ENCODE measurements at places on chromosomes 11 and 22. TPM values are rescaled to one million over a fixed set of nuclear protein-coding genes. Genes with fewer than 3 reads are reported as not detected.

Gene C22orf23
- 0.16 TPM for total RNA-seq

Gene SUSD2
- total RNA-seq = 0.93 TPM

DNA sequence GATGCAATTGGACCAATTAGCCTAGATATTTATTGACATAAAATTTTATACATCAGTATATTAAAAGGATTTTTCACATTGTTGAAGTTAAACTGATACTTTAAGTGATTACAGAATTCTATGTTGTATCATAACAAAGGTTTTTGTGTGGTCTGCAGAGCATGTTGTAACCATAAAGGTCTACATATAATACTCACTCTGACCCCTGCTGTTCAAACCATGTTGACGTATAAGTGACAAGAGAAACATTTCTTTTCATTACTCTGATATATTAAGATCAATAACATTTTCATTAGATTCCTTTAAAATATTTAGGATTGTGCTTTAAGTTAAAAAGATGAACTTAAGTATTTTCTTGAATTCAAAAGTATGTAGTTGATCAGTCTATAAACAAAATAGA lies 63.9 kb downstream of the GAS2 start:
- no peaks in the 10 kb centered on the region for H3K36me3 ChIP-seq
- no peaks in the 10 kb centered on the region for H3K4me1 ChIP-seq
- H3K27me3 ChIP-seq = no peaks in the 10 kb centered on the region
- no peak overlapping the region for H3K27ac ChIP-seq

DNA sequence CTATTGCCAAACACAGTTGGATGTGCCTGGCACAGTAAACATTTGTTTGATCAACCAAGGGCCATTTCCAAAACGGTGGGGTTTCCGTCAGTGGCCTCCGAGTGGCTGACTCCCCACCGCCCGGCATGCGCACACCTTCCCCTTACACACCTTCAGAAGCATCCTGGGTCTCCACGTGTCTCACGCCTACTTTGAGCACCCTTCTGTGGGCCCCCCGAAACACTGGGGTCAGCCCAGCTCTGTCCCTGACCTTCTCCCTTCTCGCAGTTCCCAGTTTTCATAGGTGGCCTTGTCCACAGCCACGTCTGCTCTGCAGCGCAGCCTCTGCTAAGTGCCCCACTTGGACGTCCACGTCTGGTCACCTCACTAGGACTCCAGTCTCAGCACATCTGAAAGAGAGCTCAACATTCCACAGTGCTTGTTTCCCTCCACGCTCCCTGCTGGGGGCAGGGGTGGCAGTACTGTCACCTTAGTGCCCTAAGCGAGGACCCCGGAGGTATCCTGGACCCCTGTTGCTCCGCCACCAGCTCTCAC lies 13.2 kb upstream of the SHANK2 start:
- no peak for DNase-seq
- no peaks in the 10 kb centered on the region for H3K36me3 ChIP-seq
- no peaks in the 10 kb centered on the region for H3K4me1 ChIP-seq
- H3K27ac ChIP-seq = no peak overlapping the region
- no peak overlapping the region for H3K4me3 ChIP-seq

DNA sequence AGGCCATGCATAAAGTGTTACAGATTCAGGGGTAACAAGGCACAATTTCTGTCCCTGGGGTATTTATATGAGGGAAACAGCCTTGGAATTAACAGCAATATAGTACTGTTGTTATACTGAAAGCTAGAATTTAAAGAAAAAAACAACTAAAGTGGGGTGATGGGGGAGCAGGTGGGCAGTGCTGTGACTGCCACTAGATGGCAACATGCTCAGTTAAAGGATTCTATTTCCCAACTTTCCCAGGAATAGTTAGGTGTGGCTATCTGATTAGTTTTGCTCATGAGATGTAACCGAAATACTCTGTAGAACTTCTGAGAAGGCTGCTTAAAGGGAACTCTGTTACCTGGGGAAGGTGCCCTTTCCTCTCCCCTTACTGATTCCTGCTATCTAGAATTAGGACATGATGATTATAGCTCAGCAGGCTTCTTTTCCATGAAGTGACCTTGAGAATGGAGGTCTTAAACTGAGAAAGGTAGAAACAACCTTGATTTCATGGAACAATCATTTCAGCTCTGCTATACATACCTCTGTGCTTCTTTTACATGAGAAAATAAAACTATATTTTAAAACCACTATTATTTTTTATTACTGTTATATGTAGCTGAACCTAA lies 102.6 kb downstream of the RELT start:
- no peak overlapping the region for H3K4me3 ChIP-seq
- peaks cover 11% of the 10 kb centered on the region for H3K36me3 ChIP-seq
- no peak overlapping the region for H3K27ac ChIP-seq
- H3K4me1 ChIP-seq = no peaks in the 10 kb centered on the region

- H3K27me3 ChIP-seq = peaks cover 34% of the 10 kb centered on the region
- no peaks in the 10 kb centered on the region for H3K36me3 ChIP-seq
- no peak overlapping the region for H3K4me3 ChIP-seq
- H3K4me1 ChIP-seq = no peaks in the 10 kb centered on the region
Observed at GRCh38 chr11:69620683-69621290, 20.2 kb upstream of the CCND1 start.

Gene PANX2
- 0.27 TPM for total RNA-seq

Gene PPARA
- 17.7 TPM for total RNA-seq

GRCh38 chr11:36600180-36600579 lies 2.1 kb upstream of the RAG2 start:
- DNase-seq = no peak
- no peaks in the 10 kb centered on the region for H3K4me1 ChIP-seq
- peaks cover 36% of the 10 kb centered on the region for H3K27me3 ChIP-seq

Gene OSBPL5
- total RNA-seq = not detected

Gene C2CD3
- total RNA-seq = 50.3 TPM

GRCh38 chr11:44286268-44286880 lies 23.6 kb downstream of the ALX4 start:
- H3K4me1 ChIP-seq = no peaks in the 10 kb centered on the region
- H3K27me3 ChIP-seq = peaks cover 16% of the 10 kb centered on the region
- H3K27ac ChIP-seq = peak overlapping the region; percentile 16
- H3K36me3 ChIP-seq = no peaks in the 10 kb centered on the region
- H3K4me3 ChIP-seq = no peak overlapping the region
- peak; percentile 55 for DNase-seq

Gene OR52I2
- not detected for total RNA-seq

Gene OR8A1
- not detected for total RNA-seq

GRCh38 chr11:62489204-62489603 lies 57.4 kb downstream of the AHNAK start:
- no peak overlapping the region for H3K27ac ChIP-seq
- no peak for DNase-seq
- no peaks in the 10 kb centered on the region for H3K4me1 ChIP-seq

Gene HYOU1
- 120 TPM for total RNA-seq

GRCh38 chr22:18909556-18909955 lies 3.4 kb downstream of the DGCR6 start:
- no peak for DNase-seq
- H3K27me3 ChIP-seq = no peaks in the 10 kb centered on the region
- no peak overlapping the region for H3K27ac ChIP-seq

DNA sequence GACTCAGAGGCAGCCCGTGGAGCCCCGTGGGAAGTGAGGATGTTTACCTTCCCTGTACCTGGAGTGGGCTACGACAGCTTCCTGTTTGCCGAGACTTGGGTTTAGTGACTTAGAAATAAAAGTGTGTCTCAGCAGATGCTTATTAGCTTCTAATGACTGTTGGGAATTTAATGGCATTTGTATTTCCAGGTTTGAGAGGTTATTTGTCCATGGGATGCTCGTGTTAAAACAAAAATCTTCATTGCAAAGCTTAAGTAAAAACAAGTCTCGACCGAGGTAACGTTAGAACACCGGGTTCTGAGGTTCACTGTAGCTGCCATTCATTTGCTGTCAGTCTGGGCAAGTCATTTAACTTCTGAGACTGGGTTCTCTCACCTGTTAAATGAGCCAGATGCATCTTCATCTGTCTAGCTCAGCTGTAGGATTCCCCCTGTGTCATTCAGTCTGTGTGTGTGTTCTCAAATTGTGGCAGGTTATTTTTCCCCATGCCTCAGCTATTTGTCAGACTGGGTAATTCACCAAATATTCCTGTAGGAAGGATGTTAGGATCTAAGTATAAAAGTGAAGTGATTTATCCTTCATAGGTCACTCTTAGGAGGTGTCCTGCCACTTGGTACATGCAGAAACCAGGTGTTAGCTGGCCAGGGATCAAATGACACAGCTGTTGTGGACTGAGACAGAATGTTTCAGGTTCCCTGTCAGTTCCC lies 791 bp downstream of the EI24 start:
- peaks cover 22% of the 10 kb centered on the region for H3K4me1 ChIP-seq
- H3K27ac ChIP-seq = peak overlapping the region; percentile 86
- peaks cover 33% of the 10 kb centered on the region for H3K36me3 ChIP-seq
- no peak for DNase-seq
- no peaks in the 10 kb centered on the region for H3K27me3 ChIP-seq
- peak overlapping the region; percentile 88 for H3K4me3 ChIP-seq

GRCh38 chr22:36385491-36386350 lies 2.0 kb downstream of the MYH9 start:
- no peaks in the 10 kb centered on the region for H3K27me3 ChIP-seq
- peaks cover 71% of the 10 kb centered on the region for H3K4me1 ChIP-seq

Gene ANKK1
- 0.20 TPM for total RNA-seq

- no peaks in the 10 kb centered on the region for H3K27me3 ChIP-seq
- no peak overlapping the region for H3K27ac ChIP-seq
- peaks cover 25% of the 10 kb centered on the region for H3K36me3 ChIP-seq
- H3K4me1 ChIP-seq = peaks cover 8% of the 10 kb centered on the region
Observed at GRCh38 chr11:96062134-96062533, 138.2 kb upstream of the MTMR2 start.

GRCh38 chr11:19576903-19577302 lies 135.7 kb upstream of the NAV2 start:
- no peaks in the 10 kb centered on the region for H3K36me3 ChIP-seq
- no peak for DNase-seq
- no peak overlapping the region for H3K27ac ChIP-seq
- no peak overlapping the region for H3K4me3 ChIP-seq
- no peaks in the 10 kb centered on the region for H3K27me3 ChIP-seq

DNA sequence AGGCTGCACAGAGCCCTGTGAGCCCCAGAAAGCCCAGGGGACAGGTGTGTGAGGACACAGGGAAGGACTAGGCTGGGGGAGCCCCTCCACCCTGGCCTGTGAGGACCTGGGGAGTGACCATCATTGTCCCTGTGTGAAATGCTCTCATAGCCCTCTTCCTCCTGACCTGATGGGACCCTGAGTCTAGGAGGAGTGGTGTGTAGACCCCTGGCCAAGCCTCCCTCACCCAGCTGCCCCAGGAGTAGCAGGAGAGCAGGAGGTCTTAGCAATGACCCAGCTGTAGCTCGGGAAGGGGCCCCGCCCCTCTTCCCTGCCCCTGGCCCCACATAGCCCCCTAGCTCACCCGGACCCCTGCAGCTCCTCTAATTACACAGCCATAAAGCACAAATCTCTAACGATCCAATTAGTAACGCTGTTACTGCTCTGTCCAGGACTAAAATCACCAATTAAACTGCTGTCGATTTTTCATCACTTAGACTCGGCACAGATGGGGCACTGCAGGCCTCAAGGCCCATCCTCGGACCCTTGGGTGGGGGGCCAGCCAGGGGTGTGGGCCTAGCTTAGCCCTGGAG lies 6.6 kb upstream of the CABP7 start:
- DNase-seq = no peak
- no peak overlapping the region for H3K27ac ChIP-seq
- H3K36me3 ChIP-seq = no peaks in the 10 kb centered on the region
- no peaks in the 10 kb centered on the region for H3K4me1 ChIP-seq
- H3K27me3 ChIP-seq = peaks cover 31% of the 10 kb centered on the region
- H3K4me3 ChIP-seq = no peak overlapping the region

- no peaks in the 10 kb centered on the region for H3K4me1 ChIP-seq
- no peak overlapping the region for H3K4me3 ChIP-seq
- DNase-seq = no peak
- peaks cover 41% of the 10 kb centered on the region for H3K36me3 ChIP-seq
Observed at GRCh38 chr11:4103269-4103668, 8.7 kb downstream of the RRM1 start.

GRCh38 chr22:41184679-41185078 lies 20.4 kb upstream of the L3MBTL2 start:
- H3K27ac ChIP-seq = no peak overlapping the region
- H3K4me3 ChIP-seq = no peak overlapping the region
- no peaks in the 10 kb centered on the region for H3K27me3 ChIP-seq
- no peak for DNase-seq
- peaks cover 11% of the 10 kb centered on the region for H3K36me3 ChIP-seq
- H3K4me1 ChIP-seq = peaks cover 11% of the 10 kb centered on the region

- no peaks in the 10 kb centered on the region for H3K36me3 ChIP-seq
- H3K27me3 ChIP-seq = peaks cover 6% of the 10 kb centered on the region
- H3K27ac ChIP-seq = no peak overlapping the region
Observed at GRCh38 chr11:118660681-118661424, 18.6 kb downstream of the TREH start.

DNA sequence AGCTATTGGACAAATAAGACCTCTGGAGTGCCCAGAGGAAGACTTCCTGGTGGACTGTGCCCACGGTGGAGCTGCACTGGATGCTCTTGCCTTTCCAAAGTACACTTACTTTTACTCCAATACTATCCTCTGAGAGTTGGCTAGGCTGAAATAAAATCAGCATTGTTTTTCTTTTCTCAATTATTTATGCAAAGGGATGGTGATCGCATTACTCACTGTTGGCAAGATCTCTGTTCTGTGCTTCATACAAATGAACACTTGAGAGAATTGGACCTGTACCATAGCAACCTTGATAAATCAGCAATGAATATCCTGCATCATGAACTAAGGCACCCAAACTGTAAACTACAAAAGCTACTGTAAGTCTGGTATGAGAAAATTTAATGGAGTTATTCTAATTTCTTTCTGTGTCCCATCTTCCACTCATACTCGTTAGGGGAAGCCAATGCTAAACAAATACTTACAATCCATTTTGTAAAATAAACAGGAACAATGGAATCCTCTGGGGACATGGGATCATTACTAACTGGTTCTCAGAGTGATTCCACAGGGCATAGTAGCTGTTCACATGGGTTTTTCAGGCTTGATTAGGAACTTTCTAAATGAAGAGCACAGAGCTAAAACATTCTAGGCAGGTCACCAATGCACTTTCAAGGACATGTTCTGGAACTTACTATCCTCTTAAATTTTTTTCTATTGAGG lies 26.3 kb downstream of the NLRP14 start:
- H3K27ac ChIP-seq = no peak overlapping the region
- DNase-seq = no peak
- H3K27me3 ChIP-seq = no peaks in the 10 kb centered on the region
- H3K36me3 ChIP-seq = no peaks in the 10 kb centered on the region
- no peak overlapping the region for H3K4me3 ChIP-seq
- H3K4me1 ChIP-seq = no peaks in the 10 kb centered on the region

- no peak overlapping the region for H3K4me3 ChIP-seq
- H3K27me3 ChIP-seq = no peaks in the 10 kb centered on the region
- H3K4me1 ChIP-seq = no peaks in the 10 kb centered on the region
- H3K27ac ChIP-seq = no peak overlapping the region
Observed at GRCh38 chr11:81301166-81301830, 1432.4 kb downstream of the FAM181B start.

DNA sequence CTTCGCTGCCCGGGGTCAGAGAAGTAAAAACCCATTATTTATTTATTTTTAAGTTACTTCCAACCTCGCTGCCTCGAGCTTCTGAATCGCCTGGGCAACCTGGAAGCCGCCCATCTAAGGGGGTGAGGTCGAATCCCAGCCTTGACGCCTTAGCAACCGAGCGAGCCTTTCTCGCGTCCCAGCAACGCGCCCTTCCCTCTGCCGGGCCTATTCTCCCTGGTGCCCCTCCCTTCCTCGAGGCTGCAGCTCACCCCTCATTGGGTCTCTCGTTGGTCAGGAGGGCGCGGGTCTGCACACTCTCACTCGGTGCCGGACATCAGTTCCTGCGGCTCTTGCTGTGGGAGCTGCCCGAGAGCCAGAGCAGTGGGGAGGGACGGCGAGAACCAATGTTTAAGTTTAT lies at the start of gene CCDC81:
Gene CCDC81 (plus strand): TSS at position 302 of the 400 bp plus-strand sequence. CDS start 277 bp downstream, outside the sequence.
- no peaks in the 10 kb centered on the region for H3K4me1 ChIP-seq
- no peaks in the 10 kb centered on the region for H3K36me3 ChIP-seq
- H3K27ac ChIP-seq = no peak within 1 kb of the TSS
- peaks cover 9% of the 10 kb centered on the region for H3K27me3 ChIP-seq

Gene CD3G
- not detected for total RNA-seq

All from activated B cell treated with CpG ODN at 0.5 μM for 24 hours (primary cell).